Putamen (tissue), 1 donor: ENCODE measurements at places on chromosomes 16 and 17.

DNA sequence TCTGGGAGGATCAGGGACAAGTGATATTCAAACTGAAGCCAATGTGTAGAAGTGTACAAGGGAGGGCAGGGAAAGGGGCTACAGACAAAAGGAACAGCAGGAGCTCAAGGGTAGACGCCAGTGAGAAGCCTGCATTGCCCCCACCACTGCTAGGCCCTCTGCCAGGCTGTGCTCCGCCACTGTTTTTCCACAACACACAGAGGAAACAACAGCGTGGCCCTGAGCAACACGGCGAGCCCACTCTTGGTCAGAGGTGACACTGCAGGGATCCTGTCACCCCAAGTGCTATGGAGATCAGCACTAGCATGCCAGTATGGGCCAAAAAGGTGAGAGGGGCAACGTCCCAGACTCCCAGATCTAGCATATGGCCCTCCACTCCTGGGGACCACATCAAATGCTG is 23.4 kb downstream of the MYO18A start:
- DNase-seq = no peak

GRCh38 chr17:17779015-17779611 is 57.7 kb downstream of the SREBF1 start:
- no peak for DNase-seq

DNA sequence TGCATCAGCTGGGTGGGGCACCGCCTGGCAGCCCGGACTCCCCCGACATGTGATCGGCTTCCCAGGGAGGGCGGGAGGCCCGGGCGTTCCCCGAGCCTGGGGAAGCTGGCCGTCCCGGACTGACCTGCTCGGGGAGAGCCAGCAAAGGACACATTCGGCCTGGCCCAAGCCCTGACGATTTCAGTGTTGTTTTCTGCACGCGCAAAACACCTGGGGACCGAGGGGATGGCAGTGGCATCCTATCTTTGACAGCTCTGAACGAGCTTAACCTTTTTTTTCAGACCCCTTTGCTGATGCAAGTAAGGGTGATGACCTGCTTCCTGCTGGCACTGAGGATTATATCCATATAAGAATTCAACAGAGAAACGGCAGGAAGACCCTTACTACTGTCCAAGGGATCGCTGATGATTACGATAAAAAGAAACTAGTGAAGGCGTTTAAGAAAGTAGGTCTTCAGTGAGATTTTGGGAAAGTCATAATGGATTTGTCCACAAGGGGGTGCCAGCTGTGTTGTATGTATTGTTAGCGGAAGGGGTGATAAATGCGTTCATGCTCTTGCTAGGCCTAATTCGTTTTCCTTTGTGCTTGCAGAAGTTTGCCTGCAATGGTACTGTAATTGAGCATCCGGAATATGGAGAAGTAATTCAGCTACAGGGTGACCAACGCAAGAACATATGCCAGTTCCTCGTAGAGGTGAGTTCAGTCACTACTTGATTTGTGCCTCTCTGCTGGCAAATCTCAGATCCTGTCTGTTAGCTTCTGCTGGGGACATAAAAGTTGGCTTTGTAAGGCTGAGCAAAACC is 1.0 kb downstream of the EIF1 start:
- peak; percentile 42 for DNase-seq

- DNase-seq = peak; percentile 46
Observed at GRCh38 chr17:69326377-69327059, 415 bp downstream of the ABCA5 start.

DNA sequence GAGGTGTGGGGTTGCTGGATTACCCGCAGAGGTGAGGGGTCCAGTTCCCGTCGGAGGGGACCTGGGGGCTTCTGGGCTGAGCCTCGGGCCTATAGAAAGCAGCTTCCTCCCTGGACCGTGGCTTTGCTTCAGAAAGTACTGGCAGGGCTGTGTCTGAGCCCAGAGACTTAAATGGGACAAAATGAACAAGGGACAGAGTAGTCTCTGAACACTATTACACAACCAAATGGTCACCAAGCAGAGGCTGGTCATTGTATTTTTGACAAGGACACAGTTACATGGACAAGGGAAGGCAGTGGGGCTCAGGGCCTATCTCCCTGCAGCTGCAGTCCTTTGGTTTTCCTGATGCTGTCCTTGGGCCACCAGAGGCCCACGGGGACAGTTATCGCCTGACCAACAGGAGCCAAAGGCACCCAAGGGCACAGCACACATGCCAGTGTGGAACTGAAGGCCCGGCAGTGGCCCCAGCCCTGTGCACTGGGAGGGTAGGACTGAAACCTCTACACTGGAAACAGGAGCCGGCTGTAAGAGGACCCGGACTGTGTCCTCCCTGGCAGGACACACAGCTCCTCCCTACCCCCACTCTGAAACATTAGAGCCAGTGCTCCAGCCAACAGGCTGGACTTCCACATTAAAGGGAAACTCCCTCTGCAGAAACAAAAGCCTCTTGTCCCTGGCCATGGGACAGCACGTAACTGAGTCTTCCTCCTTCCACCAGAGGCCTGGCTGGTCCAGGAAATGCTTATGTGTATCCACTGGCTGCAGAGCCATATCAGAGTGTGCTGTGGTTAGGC is 26.0 kb upstream of the ERN1 start:
- peak; percentile 95 for DNase-seq

DNA sequence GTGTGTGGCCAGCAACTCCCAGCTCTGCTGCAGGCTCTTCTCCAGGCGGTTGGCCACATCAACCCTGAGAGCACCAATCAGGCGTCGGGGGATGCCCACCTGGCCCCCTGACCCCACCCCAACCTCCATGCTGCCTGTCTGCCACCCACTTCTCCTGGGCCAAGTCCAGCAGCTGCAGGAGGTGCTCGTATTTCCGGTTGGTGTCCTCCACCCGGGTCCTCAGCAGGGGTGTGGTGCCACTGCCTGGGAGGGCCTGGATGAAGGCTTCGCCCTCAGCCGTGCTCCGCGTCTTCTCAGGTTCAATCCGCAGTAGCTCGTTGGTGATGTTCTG is 44.6 kb downstream of the UBN1 start:
- DNase-seq = no peak

GRCh38 chr16:1977875-1978268 is 3.4 kb downstream of the NOXO1 start:
- DNase-seq = no peak
